ENCODE measurements at places on chromosomes 7 and 10. TPM values are rescaled to one million over a fixed set of nuclear protein-coding genes. Genes with fewer than 3 reads are reported as not detected.

- no peak for DNase-seq
Observed at GRCh38 chr10:75098902-75099673, 12.4 kb upstream of the SAMD8 start.

DNA sequence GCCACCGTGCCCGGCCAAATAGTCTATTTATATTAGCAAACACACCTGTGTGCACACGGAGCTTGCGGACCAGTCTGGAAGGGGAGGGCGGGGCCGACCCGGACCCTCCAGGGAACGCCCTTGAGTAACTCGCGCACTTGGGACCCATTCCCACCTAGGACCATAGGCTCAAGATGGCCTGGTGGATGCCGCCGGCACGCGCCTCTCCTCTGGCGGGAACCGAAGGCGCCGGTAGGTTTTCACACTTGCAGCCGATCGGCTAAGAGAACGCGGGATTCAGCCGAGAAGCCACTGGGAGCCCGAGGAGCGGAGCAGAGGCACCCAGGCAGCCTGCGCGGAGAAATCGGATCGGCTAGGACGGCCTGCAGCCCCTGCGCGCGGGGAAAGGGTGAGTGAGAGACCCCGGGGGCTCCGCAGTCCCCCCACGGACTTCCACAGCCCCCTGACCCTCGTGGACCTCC, 18.9 kb downstream of the IFT22 start:
- DNase-seq, result no peak

GRCh38 chr7:31192986-31193385, 140.9 kb downstream of the ADCYAP1R1 start:
- DNase-seq, result peak; percentile 17

DNA sequence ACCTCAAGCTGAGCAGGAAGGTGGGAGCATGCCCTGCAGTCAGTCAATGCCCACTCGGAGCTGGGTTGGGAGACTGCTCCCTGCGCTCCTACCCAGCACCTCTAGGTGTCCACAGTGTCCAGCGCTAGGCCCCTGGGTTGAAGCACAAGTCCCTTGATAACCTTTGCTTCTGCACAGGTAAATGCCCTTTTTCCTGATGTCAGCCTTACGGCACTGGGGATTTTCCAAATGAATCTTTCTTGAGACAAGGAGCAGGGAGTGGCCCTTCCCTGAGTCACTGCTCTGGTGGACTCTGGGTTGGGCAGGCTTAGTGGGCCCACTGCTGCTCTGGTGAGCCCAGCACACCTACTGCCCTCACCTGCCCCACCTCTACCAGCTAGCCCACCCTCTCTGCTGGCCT, 61.9 kb upstream of the OPN4 start:
- no peak for DNase-seq

ATRNL1 gene
- total RNA-seq, result 0.77 TPM

DNA sequence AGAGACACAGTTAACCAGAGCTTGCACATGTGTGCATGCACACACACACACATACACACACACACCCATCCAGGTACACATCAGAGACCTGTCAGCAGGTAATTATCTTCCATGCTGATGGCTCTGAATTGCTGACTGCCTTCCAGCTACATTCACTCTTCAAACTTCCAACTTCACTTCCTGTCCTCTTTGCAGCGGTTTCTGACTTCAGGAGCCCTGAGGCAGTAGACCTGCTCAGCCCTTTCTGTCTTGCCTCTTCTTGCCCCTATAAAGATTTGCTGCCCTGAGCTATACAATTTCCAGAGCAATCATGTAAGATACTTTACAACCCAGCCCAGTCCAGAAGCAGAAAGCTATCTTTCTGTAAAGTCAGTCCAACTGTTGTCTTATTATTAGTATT, 310.2 kb downstream of the FGFR2 start:
- DNase-seq, result no peak

DNA sequence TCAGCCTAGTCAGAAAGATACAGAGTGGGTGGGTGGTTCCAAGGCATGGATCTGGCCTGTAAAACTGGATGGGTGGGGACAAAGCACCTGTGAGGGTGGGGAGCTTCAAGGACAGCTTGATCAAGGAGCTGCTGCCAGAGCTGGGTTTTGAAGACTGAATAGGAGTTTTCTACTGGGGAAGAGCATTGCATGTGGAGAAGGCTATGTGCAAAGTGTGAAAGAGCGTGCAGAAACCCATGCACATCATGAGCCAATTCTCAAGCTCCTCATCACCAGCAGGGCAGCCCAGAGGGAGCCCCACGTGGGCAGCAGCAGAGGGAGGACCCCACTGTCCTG, 58.6 kb downstream of the PDGFA start:
- DNase-seq, result peak; percentile 20

LIPK gene
- not detected for total RNA-seq

NKX1-2 gene
- not detected for total RNA-seq

Data from dermis microvascular lymphatic vessel endothelial cell (primary cell).